NCI-H1930 (cell line): ENCODE measurements at places on chromosomes 13 and 19.

DNA sequence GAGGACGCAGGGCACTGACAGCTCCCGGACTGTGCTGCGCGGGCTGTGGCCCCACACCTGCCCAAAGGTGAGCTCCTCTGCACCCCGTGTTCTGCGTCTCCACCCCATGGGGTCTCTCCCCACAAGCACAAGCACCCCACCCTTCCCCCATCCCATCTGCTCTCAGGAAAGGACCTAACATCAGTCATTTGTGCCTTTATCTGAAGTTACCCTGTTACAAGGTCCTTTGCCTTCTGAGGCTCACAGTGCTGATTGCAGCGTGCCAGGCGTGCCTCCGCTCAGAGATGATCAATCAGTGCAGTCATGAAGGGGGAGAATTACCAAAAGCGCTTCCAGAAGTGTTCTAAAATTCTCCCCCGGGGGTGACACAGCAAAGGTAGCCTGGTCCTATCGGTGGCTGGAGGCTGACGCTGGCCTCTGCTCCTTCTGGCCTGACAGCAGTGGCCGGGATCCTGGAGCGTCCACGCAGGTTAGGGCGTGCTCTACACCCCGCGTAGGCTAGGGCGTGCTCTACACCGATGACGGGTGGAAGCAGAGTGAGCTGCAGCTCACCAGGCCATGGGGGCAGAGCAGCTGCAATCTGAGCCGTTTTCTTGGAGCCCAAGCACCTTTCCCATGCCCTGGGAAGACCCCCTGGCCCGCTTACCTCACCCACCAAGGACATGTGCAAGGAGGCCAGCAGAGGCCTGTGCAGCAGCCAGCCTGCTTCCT, 84.7 kb upstream of the TM9SF2 start:
- DNase-seq: no peak

DNA sequence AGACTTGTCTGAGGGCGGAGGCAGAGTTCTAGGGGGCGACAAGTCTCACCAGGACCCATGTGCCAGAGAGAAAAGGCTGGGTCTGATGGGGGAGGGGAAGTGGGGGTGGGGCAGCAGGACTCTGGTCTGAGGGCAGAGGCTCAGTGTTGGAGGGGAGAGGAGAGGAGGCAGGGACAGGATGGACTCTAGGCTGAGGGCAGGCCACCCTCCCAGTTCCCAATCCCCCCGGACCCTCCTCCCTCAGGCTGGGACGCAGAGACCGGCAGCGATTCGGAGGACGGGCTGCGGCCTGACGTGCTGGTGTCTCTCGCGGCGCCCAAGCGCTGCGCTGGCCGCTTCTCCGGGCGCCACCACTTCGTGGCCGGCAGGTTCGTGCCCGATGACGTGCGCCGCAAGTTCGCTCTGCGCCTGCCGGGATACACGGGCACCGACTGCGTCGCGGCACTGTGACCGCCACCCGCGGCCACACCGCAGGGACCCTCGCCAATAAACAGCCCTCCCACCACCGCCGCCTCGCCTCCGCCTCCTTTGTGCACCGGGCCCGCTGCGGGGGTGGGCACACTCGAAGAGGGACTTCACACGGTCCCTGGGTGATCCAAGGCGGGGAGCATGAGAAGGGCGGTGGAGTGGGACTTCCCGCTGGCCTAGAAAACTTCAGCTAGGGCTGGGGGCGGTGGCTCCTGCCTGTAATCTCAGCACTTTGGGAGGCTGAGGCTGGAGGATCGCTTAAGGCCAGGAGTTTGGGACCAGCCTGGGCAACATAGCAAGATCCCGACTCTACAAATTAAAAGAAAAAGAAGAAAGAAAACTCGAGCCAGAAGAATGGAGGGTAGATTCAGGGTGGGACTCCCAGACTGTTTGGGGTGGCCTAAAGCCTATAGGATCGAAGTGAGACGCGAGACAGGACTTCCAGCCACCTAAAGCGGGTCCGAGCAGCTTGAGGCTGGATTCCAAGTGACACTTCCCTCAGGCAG, 703 bp upstream of the CILP2 start:
- peak; percentile 20 for DNase-seq

DNA sequence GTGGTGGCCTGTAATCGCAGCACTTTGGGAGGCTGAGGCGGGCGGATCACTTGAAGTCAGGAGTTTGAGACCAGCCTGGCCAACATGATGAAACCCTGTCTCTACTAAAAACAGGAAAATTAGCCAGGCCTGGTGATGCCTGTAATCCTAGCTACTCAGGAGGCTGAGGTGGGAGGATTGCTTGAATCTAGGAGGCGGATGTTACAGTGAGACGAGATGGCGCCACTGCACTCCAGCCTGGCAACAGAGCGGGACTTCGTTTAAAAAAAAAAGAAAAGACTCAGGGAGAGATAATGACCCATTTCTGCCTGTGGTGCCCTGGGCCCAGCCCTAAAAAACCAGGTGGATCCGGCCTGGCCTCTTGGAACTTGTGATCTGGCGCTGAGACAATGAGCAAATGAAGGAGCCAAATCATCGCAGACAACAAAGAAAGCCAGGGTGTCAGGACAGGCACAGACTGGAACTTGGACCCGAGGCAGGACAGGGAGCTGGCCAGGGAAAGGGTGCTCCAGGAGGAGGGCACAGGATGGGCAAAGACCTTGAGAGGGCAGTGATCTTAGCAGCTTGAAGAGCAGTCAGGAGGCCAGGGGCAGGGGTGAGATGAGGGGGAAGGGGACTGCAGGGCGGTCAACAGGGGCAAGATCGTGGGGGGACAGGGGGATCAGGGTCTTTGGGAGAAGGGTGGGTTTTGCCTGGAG, 962 bp upstream of the JAK3 start:
- DNase-seq: no peak

- DNase-seq: no peak
Observed at GRCh38 chr13:28485097-28485496, 9.8 kb downstream of the FLT1 start.

DNA sequence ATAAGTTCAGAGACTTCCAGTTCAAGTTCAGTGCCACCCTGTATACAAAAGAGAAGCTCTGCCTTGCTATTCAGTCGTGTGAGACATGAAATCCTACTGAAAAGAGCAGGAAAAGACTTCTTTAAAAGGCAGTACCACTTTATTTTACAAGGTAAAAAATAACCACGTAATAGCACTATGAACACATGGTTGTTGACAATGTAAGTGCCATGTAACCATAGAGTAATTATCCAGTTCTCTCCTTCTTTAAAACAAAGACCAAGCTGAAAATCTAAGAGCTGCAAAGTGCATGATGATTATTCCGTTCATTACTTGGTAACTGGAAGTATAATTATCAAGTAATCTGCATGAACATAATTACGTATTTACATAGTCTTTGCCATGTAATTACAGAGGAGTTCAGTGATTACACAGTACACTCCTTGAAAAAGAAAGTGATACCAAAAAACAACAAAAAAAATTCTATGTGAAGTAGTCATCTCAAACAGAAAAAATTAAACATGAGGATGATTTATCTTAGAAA, 288.7 kb downstream of the EFNB2 start:
- DNase-seq: no peak

DNA sequence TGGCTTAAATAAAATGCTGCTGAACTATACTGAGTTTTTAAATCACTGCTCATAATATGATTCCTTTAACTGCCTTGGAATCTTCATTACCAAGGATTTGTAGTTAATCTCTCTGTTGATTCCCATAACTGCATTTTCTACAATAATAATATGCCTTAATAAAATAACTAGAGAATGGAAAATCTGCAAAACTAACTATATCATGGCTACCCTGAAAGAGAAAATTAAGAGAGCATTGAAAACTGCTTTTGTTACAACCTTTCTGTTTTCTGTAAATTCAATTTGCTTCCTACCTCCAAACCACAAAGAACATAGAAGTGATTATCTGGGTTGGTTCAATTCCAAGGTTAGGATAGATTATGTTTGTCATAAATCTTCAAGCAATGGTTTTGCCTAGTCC, 202.8 kb upstream of the ATXN8OS start:
- no peak for DNase-seq

- DNase-seq: no peak
Observed at GRCh38 chr13:59706101-59706976, 457.4 kb downstream of the DIAPH3 start.

GRCh38 chr19:16654140-16654539, 5.8 kb downstream of the SMIM7 start:
- DNase-seq: no peak

- no peak for DNase-seq
Observed at GRCh38 chr13:39073983-39074382, 35.7 kb downstream of the NHLRC3 start.

DNA sequence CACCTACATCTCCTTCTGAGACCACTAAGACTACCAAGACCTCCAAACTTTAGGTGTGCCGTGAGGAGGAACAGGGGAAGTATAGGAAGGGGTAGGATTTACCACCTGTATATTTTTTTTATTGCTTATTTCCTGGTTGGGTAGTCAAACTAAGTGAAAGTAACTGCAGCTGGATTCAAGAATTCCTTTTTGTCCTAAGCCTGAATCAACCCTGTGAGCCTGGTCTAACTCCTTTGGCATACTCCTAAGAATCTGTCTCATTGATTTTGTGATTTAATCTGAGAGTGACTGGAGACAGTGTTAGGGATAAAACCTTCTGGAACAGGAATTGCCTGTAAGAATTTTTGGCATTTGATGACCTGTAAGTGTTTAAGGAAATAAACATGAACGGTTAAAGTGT, 523.5 kb upstream of the MIR17HG start:
- no peak for DNase-seq

GRCh38 chr19:11481534-11482383, 913 bp upstream of the ELAVL3 start:
- DNase-seq: peak; percentile 94

DNA sequence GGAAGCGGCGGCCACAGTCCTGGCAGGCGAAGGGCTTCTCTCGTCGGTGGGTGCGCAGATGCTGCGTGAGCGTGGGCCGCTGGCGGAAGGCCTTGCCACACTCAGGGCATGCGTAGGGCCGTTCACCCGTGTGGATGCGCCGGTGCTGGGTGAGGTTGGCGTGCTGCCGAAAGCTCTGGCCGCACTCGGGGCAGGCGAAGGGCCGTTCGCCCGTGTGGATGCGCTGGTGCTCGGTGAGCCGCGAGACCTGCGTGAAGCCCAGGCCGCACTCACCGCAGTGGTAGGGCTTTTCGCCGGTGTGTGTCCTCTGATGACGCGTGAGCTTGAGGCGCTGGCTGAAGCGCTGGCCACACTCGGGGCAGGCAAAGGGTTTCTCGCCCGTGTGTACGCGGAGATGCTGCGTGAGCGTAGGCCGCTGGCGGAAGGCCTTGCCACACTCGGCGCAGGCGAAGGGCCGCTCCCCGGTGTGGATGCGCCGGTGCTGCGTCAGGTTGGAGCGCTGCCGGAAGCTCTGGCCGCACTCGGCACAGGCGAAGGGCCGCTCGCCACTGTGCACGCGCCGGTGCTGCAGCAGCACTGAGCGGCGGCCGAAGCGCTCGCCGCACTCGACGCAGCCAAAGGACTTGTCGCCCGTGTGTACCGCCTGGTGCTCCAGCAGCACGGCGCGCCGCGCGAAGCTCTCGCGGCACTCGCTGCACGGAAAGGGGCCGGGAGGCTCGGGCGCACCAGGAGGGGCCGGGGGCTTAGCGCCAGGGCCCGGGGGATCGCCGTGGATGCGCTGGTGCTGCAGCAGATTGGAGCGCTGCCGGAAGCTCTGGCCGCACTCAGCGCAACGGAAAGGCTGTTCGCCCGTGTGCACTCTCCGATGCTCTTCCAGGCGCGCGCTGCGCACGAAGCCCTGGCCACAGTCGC, 4.0 kb upstream of the UBE2M start:
- DNase-seq: no peak

DNA sequence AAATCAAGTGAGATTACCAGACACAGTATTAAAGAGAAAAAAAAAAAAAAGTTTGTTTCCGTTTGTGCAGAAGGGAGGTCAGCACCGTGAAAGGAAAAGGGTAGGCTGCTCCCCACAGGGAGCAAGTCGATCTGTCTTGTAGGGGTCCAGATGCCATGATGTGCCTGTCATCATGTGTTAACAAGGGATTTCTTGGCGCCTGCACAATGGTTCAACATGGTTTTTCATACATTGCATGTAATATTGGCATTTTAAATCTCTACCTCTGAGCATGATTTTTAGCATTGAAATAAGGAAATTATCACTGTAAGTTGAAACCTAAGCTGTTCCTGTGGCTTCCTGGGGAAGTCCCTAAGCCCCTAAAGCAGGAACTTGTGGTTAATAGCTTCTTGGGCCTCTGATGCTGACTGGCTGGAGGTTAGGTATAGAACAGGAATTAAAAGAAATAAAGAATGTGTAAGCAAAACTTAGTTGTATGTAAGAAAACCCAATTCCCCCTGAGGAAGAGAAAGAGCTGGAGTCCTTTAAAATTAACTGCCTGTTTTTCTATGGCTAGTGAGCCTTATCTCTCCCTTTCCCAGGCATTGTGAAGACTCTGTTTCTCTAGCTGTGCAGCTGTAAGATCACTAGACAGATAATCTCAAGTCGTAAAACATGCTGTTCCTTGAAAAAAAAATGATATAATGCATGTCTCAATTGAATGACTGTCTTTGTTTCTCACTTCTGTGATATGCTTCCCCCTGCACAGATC, 7.4 kb upstream of the FCGBP start:
- DNase-seq: no peak
